Aorta (tissue), 5 donors: ENCODE measurements at places on chromosomes 7 and 10.

DNA sequence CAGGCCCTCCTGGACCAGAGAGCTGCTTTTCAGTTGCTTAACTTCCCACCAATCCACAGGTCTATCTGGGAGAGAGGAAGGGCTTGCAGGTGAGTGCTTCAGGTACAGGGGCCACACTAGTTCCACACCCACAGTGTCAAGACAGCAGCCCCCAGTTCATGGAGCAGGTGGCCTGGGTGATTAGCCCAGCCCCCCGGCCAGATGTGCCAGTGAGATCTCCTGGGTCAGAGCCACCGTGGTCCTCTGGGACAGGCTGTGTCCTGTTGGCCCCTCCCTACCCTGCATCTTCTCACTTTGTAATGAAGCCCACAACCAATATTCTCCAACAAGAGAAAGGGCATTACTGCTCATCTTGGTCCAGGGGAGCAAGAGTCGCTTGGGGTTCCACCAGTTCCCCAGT, 30.6 kb downstream of the DRGX start:
- no peak overlapping the region for H3K4me3 ChIP-seq
- H3K36me3 ChIP-seq, result no peaks in the 10 kb centered on the region
- no peaks in the 10 kb centered on the region for H3K27me3 ChIP-seq
- H3K27ac ChIP-seq, result no peak overlapping the region
- no peaks in the 10 kb centered on the region for H3K4me1 ChIP-seq

DNA sequence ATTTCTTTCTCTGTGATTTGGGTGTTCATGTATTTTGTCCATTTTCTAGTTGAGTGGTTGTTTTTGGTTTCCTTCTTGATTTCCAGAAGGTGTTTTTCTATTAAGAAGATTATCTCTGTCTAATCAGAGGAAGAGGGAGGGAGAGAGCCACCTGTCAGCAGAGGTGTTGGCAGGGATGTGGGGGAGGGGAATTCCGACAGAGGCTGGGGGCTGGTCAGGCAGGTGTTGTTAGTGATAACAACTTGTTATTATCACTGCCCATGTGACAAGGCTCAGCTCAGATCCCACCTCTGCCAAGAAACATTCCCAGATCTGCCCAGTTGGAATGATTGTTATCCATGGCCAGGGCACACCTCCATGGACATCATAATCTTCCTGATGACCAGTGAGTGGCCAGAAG, 293.4 kb downstream of the GFRA1 start:
- no peaks in the 10 kb centered on the region for H3K36me3 ChIP-seq
- H3K4me1 ChIP-seq, result no peaks in the 10 kb centered on the region
- no peak overlapping the region for H3K4me3 ChIP-seq
- no peak overlapping the region for H3K27ac ChIP-seq
- DNase-seq, result no peak
- H3K27me3 ChIP-seq, result no peaks in the 10 kb centered on the region

- H3K4me1 ChIP-seq, result no peaks in the 10 kb centered on the region
- no peaks in the 10 kb centered on the region for H3K27me3 ChIP-seq
- no peak overlapping the region for H3K27ac ChIP-seq
- no peak overlapping the region for H3K4me3 ChIP-seq
- no peaks in the 10 kb centered on the region for H3K36me3 ChIP-seq
These were observed 75.4 kb downstream of the HDAC9 start for GRCh38 chr7:18570890-18571478.

DNA sequence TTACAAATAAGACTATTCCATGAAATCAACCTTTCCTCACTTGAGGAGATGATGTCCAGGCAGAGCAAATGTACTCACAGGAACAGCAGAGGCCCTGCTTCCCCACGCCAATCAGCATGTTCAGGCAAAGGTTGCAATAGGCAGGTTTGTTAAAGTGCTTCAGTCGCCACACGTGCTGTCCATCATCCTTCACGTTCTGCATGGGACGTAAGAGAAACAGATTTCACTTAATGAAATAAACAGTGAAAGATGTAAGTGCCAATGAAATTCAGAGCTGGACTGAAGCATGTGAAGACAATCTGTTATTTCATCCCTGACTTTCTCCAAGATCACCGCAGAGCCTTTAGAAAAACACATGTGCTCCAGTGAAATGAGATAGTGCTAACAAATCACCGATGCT, 217.4 kb downstream of the DGKB start:
- H3K4me1 ChIP-seq, result no peaks in the 10 kb centered on the region
- no peak overlapping the region for H3K27ac ChIP-seq
- no peak for DNase-seq
- H3K27me3 ChIP-seq, result no peaks in the 10 kb centered on the region
- no peak overlapping the region for H3K4me3 ChIP-seq

GRCh38 chr10:124700293-124701037, 43.7 kb downstream of the FAM53B start:
- H3K27ac ChIP-seq, result no peak overlapping the region
- peaks cover 4% of the 10 kb centered on the region for H3K4me1 ChIP-seq
- DNase-seq, result peak; percentile 69
- no peaks in the 10 kb centered on the region for H3K27me3 ChIP-seq

DNA sequence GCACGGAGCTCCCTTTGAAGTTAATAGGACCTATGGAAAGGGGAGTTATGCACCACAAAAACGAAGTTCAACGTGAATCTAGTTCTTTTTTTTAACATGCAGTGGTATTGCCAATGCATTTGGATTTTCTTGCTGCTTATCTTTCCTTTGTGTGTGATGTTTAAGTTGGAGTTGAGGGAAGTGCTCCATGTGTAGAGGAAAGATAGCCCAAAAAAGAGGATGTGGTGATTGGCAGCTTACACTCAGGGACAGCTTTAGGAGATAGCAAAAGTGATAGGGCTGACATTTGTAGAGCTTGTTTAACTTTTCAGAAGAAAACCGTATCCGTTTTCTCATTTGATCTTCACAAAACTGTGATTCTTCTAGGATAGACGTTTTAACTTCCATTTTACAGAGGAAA, 101.3 kb downstream of the MDFIC start:
- H3K4me1 ChIP-seq, result no peaks in the 10 kb centered on the region
- H3K27ac ChIP-seq, result no peak overlapping the region
- H3K27me3 ChIP-seq, result no peaks in the 10 kb centered on the region
- H3K36me3 ChIP-seq, result no peaks in the 10 kb centered on the region
- H3K4me3 ChIP-seq, result no peak overlapping the region
- no peak for DNase-seq

GRCh38 chr10:119030421-119031250, 1.1 kb downstream of the NANOS1 start:
- H3K36me3 ChIP-seq, result peaks cover 6% of the 10 kb centered on the region
- DNase-seq, result no peak
- no peaks in the 10 kb centered on the region for H3K27me3 ChIP-seq
- peak overlapping the region; percentile 57 for H3K4me3 ChIP-seq

DNA sequence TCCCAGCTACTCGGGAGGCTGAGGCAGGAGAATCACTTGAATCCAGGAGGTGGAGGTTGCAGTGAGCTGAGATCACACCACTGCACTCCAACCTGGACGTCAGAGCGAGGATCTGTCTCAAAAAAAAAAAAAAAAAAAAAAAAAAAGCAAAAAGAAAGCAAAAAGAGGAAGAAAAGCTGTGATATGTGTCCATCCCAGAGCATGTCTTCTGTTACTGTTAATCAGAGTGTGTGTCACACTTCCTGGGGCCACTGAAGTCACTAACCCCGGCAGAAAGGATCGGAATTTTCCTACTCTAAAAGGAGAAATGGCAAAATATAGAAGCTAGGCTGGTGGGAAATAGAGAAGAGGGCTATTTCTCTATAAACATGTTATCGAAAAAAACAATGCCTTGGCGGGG, 11.9 kb downstream of the PIK3AP1 start:
- H3K27me3 ChIP-seq, result no peaks in the 10 kb centered on the region
- DNase-seq, result no peak
- no peak overlapping the region for H3K4me3 ChIP-seq
- no peaks in the 10 kb centered on the region for H3K36me3 ChIP-seq
- H3K4me1 ChIP-seq, result no peaks in the 10 kb centered on the region

GRCh38 chr7:151392002-151392401, 17.8 kb downstream of the WDR86 start:
- H3K27ac ChIP-seq, result no peak overlapping the region
- H3K27me3 ChIP-seq, result no peaks in the 10 kb centered on the region
- no peaks in the 10 kb centered on the region for H3K4me1 ChIP-seq
- DNase-seq, result no peak
- no peaks in the 10 kb centered on the region for H3K36me3 ChIP-seq
- no peak overlapping the region for H3K4me3 ChIP-seq
